ENCODE measurements at places on chromosomes 5 and 9. TPM values are rescaled to one million over a fixed set of nuclear protein-coding genes. Genes with fewer than 3 reads are reported as not detected.
A peak's percentile ranks its signal among the peaks of the same experiment; 100 is the strongest.

GRCh38 chr5:122864400-122864799 lies 19.0 kb downstream of the SNX24 start:
- no peak for DNase-seq

DNA sequence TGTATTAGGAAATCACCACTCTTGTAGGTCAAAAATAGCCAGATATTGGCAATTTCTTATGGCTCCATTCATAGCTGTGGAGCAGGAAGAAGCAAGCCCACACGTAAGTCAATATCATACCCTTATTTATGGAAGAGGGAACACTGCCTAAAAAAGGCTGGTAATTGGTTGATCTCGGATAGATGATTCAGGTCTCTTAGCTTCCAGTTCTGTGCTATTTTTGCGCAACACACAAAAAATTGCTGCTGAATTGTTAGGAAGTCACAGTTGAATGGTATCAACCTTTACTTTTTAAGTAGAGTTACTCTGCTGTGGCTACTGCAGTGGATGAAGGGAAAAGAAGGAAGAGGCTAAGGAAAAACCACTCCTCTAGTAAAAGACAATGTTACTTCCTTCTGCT lies 168.8 kb downstream of the ARHGAP26 start:
- DNase-seq, result no peak

- DNase-seq, result peak; percentile 29
Observed at GRCh38 chr5:135977375-135977928, 22.7 kb upstream of the LECT2 start.

DNA sequence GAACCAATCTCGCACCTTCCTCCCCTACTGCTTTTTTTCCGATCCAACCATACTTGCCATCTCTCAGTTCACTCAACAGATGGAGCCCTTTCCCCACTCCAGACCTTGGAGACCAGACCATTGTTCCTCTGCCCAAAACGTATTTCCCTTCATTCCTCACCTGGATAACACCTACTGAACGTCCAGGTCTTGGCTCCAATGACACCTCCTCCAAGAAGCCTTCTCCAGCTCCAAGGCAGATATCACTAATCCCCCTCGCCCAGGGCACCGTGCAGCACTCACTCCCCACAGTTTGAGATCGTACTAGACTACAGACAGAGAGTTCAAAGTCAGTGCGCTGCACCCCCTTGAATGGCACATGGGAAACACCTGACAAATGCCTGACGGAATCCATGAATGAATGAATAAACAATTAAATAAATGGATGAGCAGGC lies 47.1 kb upstream of the AKNA start:
- DNase-seq, result peak; percentile 57

GRCh38 chr5:137316346-137316736 lies 182.8 kb downstream of the SPOCK1 start:
- DNase-seq, result no peak

DNA sequence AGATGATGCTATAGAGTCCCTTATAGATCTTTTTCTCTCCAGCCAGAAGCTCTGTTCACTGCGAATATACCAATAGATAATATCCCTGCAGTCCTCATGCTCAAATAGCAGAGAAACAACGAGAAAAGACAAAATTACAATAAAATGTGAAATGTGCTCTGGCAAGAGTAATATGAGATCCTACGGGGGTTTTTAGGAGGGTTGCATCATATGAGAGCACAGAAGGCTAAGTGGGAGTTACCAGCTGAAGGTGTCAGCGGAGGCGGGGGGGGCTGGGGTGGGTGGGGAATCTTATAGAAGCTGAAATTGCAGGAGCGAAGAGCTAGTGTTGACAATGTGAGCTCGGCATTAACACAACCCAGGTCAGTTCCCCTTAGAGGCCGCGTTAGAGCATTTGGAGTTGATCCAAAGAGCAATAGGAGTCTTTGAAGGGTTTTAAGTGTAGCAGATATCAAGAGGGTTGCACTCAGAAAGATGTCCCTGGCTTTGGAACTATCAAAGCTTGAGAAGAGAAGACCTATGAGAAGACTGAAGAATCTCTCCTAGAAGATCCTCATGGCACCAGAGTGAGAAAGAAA lies 109.7 kb downstream of the BASP1 start:
- DNase-seq, result no peak

GRCh38 chr5:149938279-149938678 lies 6.3 kb downstream of the PDE6A start:
- no peak for DNase-seq

Gene LECT2
- total RNA-seq, result not detected

Gene FAM169A
- not detected for total RNA-seq

Measured in OCI-LY7 (cell line).